Activated T-cell treated with anti-CD3 and anti-CD28 coated beads, Interleukin-2, amount 50 U/mL, for 72 hours (primary cell): ENCODE measurements at places on chromosomes 3 and 15.
A peak's percentile ranks its signal among the peaks of the same experiment; 100 is the strongest.

- DNase-seq, result no peak
These were observed 28.2 kb upstream of the OR4F6 start for GRCh38 chr15:101775136-101775535.

- DNase-seq, result no peak
These were observed 369.5 kb downstream of the CNTN6 start for GRCh38 chr3:1462371-1462770.

- DNase-seq, result no peak
These were observed 56.0 kb upstream of the PPARG start for GRCh38 chr3:12232785-12233300.

GRCh38 chr15:98803228-98804056 lies 155.1 kb downstream of the IGF1R start:
- no peak for DNase-seq

DNA sequence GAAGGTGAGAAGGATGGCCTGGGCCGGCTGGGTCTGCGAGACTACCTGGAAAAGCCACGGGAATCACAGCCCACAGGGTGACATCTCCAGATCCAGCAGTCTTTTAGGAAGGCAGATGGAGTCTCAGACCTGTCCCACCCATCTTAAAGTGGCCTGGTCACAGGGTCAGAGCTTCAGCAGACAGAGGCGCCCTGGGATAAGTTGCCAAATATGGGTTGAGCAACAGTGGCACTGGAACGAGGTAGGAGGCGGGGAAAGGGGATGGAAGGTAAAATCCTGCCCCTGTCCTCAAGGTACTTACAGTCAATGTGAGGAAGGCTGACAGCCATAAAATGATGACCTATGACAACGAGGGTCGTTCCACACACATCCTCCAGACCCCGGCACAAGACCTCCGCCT lies 80.7 kb downstream of the LIPC start:
- DNase-seq, result no peak

DNA sequence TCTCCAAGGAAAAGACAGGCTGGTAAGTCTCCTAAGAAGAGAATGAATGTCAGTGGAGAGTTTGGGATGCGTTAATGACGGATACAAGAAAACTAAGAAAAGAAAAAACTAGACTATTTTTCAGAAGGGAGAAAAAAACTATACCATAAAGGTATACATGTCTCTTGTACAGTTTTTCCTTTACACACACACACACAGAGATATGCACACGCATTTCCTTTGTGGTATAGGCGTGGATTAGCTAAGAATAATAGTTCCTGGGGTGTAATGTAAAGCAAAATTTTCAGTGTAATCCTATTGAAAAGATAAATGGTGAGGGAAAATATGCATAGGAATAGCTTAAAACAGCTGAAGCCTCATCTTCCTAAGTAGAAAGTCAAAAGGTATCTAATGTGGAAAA lies 36.3 kb downstream of the GABPB1 start:
- no peak for DNase-seq

- no peak for DNase-seq
These were observed 3.8 kb downstream of the CHRNA7 start for GRCh38 chr15:32034106-32034505.

- no peak for DNase-seq
These were observed 27.5 kb downstream of the BTLA start for GRCh38 chr3:112471596-112472325.

- DNase-seq, result no peak
These were observed 49.6 kb upstream of the DUT start for GRCh38 chr15:48281674-48282073.

DNA sequence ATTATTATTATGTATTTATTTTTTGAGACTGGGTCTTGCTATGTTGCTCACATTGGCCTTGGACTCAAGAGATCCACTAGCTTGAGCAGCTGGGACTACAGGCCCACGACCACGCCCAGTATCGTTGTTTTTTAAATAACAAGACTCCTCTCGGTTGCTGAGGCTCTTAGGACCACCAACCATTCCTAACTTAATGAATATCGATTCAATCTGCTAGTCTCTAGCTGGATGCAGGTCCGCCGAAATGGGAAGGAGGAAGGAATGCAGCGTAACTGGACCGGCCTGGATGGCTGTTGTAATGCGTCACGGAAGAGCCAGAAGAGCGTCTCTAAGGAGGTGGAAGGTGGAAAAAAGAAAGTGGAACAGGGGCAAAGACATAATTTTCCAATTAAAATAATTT lies 1.7 kb downstream of the ANXA2 start:
- no peak for DNase-seq

- DNase-seq, result peak; percentile 27
These were observed 42.0 kb downstream of the BFSP2 start for GRCh38 chr3:133441867-133442270.

- DNase-seq, result no peak
These were observed 141.5 kb downstream of the GADL1 start for GRCh38 chr3:30752970-30753369.

- no peak for DNase-seq
These were observed 187.4 kb downstream of the ZIC4 start for GRCh38 chr3:147218965-147219364.

DNA sequence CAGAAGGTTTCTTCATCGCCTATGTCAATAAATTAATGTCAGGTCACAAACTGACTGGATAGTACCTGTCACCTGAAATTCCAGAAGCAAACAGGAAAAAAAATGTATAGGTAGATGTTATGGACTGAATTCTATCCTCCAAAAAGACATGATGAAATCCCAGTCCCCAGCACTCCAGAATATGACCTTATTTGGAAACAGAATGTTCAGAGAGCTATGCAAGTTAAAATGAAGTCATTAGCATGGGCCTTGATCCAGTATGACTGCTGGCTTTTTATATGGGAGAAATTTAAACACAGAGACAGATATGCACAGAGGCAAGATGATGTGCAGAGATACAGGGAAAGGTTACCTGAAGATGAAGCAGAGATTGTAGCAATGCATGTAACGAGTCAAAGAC lies 953.4 kb downstream of the ZPLD1 start:
- no peak for DNase-seq

DNA sequence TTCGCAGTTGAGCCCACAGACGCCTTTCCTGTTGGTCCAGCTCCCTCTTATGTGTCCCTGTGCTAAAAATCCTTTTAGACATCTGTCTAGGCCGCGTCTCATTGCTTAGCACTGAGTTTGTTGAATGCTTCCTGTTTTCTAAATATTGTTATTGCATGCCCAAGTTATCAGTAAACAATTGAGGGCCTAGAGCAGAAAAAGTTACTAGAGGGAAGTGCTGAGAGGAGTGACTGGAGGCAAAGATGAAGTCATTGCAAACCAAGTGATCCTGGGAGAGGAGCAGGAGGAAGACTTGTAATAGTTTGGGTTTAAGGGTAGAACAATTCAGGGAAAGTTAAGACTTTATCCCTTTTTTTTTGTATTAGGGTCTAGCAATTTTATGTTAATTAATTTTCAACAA lies 88.1 kb downstream of the DCUN1D1 start:
- no peak for DNase-seq

- no peak for DNase-seq
These were observed 225.1 kb downstream of the SNRPN start for GRCh38 chr15:25179673-25180511.

DNA sequence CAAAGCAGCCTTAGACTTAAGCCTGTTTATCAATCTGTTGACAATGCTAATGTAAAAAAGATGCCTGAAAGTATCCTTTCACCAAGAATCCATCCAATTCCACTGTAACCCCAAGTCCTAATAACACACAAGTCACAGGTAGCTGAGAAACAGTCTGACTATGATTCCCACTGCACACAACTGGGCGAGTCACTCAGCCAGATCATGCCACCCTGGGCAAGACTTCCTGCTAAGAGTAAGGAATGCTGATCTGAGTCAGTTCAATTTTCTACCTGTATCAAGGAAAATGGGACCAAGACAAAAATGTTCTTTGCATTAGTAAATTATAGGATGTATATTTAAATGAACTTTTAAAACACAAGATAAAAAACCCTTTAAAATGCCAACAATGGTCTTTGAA lies 33.3 kb downstream of the NPTN start:
- no peak for DNase-seq

GRCh38 chr3:71103430-71103921 lies 480.1 kb downstream of the FOXP1 start:
- no peak for DNase-seq

- no peak for DNase-seq
These were observed 42.7 kb downstream of the EIF2AK4 start for GRCh38 chr15:39976291-39977274.

DNA sequence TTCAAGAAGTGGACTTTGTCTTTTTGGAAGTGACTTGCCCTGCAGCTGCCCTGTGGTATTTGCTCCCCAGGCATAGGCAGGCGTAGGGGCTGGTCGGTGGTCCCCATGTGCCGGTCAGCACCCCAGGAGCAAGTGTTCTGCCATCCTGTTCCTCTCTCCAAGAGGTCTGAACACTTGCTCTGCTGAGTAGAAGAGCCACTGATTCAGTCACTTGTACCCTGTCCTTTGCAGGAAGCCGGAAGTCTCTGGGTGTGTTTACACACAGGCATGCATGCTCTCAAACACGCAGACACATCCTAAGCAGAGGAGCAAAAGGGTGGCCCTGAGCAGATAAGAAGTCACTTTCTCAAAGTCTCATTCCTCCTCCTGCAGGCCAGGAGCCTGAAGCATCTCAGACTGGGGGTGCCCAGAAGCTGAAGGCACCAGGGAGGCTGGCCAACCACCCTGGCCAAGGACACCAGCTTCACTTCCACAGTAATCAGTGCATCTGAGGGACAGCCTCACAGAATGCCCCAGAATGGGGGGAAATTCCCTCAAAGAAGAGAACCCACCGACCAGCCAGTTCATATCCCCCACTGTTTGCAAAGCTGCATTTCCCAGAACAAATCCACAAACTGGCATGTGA lies 88.7 kb upstream of the POMGNT2 start:
- peak; percentile 39 for DNase-seq
